Motor neuron (in vitro differentiated cells): ENCODE measurements at places on chromosomes 2 and 18.

DNA sequence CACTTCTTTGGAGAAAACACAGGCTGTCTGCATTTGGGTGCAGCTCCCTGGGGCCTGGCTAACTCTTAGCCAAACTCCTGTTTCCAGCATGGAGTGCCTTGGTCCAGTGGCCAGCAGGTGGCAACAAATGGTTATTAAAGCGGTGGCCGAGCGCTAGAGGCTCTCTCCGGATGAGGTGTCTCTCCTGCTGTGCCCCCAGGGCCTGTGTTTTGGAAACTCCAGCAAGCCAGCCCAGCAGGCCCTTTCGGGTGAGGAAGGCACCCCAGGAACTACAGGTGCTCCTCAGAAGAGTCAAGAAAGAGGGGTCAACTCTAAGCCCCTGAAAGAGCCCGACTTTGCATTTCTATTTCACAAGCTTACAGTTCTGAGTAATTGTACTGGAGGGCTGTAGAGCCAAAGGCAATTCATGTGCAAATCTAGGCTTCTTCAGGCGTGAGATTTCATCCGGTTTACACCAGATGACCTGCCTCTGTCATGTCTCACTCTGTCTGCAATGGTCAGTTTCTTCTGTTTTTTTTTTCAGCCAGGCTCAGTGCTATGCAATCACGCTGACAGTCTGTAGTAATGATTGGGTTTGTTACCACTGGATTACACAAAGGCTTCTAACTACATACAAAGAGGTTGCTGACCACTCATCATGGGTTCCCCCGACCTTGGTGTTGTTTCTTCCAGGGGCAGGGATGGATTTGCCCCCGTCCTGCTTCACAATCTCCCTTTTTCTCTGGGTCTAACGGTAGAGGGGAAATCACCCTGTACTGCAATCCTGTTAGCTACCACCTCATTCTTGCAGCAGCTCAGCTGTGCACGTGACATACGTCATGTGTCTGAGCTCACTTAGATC is 7.6 kb upstream of the CHRNA1 start:
- ATAC-seq = peak; percentile 94

DNA sequence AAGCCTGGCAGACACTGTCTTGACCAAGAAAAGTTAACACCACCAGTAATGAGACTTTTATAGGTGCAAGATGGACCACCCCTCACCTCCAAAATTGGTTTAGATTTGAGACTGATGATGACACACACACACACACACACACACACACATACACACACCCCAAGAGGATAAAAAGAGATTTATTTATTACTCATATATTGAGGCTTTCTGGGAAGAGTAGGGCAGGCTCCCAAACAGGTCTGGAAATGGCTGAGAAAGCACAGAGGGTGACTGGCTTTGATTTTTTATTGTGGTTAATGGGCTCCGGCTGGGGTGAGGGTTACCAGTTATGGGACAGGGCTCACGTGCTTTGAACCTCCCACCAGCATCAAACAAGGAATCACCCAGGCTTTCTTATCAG is 54.2 kb upstream of the ADAM23 start:
- ATAC-seq = no peak

DNA sequence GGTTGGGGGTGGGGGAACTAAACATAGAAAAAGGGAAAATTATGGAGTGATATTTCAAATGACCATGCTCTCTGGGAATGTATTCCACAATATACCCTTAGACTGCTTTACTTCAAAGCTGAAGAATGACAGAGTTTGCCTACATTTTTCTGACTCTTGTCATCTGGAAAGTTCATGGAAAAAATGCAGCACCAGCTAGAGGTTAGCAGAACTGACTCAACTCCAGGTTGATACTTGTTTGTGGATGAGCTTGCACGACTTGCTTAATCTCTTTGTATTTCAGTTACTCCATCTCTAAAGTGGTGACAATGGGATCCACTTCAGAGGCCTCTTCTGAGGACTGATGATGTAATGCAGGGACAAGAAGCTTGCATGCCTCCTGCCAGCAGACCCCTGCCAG is 824.0 kb upstream of the ID2 start:
- ATAC-seq = no peak

GRCh38 chr2:157363612-157364101 is 38.0 kb upstream of the ERMN start:
- ATAC-seq = no peak

- ATAC-seq = no peak
Measured at GRCh38 chr18:58756596-58757240, 85.5 kb downstream of the MALT1 start.

- ATAC-seq = no peak
Measured at GRCh38 chr2:159072795-159073194, 104.4 kb downstream of the TANC1 start.

GRCh38 chr2:110716959-110717645 is 15.3 kb upstream of the ACOXL start:
- ATAC-seq = no peak

- ATAC-seq = no peak
Measured at GRCh38 chr2:195562570-195563566, 94.2 kb upstream of the SLC39A10 start.

DNA sequence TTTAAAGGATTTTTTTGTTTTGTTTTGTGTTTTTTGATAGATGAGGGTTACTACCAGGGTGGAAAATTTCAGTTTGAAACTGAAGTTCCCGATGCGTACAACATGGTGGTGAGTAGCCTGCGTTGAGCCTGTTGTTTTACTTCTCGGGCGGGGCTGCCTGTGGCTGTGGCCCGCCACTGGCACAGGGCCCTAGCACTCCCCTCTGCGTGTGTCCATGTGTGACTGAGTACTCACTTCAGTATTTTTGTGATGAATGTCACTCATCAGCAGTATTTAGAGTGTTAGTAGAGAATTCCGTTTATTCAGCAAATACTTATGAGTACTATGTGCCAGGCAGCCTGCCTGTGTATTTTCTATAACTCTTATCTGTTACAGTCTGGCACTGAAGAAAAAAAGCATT is 44.3 kb upstream of the SCLY start:
- ATAC-seq = no peak

DNA sequence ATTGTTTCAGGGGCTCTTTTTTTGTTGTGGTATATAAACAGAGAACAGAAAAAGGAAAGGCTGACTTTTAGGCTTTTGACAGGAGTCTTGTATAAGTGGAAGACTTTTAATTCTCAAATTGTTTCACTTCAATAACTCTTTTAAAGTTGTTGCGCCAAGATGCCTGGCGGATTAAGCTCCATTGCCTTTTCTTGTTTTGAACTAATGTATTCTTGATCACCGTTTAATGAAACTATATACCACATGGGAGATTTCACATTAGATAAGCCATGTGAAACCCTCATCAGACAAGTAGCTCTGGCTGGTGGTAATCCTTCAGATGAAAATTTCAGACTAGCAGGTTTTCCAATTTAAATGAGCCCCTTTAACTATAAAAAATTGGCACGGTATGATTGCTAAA is 257.4 kb downstream of the CCDC178 start:
- ATAC-seq = no peak

GRCh38 chr2:25491003-25491696 is 149.4 kb upstream of the DNMT3A start:
- ATAC-seq = no peak

DNA sequence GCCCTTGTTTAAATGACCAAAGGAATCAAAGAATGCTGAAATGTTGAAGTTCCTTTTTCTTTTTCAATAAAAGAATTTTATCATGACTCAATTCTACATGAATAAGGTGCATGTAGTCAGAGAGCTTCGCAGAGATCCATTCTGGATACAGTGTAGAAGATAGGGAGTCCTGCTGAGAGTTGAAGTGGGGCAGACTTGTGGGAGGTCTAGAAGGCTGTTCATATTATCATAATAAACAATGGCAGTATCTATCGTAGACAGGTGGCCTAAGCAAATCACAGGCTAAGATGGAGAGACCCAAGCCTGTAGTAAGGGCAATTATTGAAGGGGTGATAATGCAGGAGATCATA is 1322.0 kb upstream of the CELF4 start:
- ATAC-seq = no peak

DNA sequence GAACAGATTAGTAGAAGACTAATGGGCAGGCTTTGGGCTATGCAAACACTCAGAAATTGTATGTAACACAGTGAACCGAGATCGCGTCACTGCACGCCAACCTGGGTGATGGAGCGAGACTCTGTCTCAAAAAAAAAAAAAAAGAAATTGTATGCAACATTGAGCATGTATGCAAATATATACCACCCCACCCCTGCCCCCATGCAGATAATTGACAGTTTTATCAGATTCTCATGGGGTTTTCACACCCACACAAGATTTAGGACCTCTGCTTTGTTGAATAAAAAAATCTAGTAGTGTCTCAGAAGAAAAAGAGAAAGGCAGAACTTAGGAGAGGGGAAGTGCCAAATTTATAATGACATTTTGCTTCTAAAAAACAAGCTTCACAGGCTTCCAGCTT is 131.6 kb upstream of the FN1 start:
- ATAC-seq = no peak

DNA sequence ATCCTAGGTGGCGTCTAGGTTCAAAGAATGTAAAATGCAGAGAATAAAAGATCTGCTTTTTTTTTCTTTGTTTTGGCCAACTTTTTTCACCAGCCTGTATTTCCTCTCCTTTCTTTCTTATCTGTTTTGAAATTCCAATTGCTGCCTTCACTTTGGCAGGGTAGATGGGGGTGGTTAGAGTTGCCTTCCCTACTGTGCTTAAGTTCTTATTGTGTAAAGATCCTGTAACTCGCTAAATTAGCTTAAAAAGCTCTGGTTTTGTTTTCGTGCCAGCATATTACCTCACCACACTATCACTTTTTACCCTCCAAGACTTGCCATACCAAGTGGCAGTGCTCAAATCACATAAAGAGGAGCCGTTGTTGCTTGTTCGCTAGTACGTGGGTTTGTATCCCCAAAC is 921.7 kb downstream of the DPP10 start:
- ATAC-seq = no peak

DNA sequence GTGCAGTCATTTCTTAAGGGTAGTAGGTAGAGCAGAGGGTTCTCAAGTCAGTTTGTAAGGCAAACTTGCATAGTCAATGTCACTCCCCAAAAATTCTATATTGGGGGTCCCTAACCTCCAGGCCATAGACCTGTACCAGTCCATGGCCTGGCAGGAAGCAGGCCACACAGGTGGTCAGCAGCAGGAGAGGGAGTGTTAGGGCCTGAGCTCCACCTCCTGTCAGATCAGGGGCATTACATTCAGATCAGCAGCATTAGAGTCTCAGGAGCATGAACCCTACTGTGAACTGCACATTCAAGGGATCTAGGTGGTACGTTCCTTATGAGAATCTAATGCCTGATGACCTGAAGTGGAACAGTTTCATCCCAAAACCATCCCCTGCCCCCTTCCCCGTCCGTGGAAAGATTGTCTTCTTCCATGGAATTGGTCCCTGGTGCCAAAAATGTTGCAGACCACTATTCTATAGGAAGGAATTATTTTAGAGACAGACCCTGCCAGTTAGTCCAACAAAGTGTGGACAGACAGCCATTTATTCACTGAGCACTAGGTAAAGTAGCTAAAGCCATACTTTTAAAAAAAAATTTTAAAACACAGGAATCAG is 6.7 kb downstream of the COA5 start:
- ATAC-seq = peak; percentile 94

- no peak for ATAC-seq
Measured at GRCh38 chr2:39492095-39492590, 55.1 kb upstream of the MAP4K3 start.

DNA sequence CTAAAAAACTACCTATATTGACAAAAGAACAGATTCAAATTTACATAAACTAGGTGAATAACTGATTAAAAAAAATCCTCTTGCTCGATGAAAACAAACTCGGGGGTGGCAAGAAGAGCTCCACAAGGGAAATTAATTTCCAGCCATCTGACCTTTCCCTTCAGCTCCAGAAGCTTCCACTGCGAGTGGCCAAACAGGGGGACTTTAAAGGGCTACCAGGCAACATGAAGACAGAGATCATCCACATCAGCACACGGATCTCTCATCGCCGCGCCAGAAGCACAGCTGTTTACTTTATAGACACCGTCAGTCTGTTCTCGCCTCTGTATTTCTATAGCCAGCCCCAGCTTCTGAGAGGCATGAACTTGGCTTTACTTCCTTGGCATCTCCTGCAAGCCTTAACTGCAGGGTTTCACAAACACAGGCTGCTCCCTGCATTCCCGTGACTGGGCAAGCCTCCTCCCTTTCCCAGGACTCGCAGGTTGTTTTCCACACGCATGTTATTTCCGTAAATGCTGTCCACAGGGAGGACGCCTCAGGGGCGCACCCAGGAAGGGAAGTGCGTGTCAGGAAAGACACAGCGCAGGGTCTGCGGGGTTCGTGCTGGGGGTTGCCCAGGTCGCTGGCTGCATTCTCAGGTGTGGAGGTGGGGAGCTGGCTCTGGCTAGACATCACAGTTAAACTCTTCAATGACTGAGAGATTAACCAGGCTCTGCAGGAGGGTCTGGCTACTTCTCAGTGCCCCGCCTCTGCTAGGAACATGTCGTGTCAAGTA is 85.0 kb downstream of the USP40 start:
- ATAC-seq = no peak

DNA sequence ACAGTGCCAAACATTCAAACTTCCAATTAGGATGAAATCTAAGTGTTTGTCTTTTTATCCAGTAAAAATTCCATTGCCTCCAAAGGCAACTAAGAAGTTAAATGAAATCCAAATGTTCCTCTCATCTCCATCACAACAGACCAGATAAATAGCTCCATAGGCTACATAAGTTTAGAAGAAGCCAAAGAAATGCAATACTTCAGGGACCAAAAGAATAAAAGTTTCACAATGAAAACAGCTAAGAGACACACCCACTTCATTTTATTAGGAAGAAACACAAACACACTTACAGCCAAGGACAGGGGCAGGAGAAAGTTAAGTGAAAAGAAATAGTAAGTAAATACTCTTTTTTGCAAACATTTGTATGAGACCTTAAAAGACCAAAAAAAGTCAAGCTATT is 88.5 kb upstream of the CCDC150 start:
- ATAC-seq = no peak

DNA sequence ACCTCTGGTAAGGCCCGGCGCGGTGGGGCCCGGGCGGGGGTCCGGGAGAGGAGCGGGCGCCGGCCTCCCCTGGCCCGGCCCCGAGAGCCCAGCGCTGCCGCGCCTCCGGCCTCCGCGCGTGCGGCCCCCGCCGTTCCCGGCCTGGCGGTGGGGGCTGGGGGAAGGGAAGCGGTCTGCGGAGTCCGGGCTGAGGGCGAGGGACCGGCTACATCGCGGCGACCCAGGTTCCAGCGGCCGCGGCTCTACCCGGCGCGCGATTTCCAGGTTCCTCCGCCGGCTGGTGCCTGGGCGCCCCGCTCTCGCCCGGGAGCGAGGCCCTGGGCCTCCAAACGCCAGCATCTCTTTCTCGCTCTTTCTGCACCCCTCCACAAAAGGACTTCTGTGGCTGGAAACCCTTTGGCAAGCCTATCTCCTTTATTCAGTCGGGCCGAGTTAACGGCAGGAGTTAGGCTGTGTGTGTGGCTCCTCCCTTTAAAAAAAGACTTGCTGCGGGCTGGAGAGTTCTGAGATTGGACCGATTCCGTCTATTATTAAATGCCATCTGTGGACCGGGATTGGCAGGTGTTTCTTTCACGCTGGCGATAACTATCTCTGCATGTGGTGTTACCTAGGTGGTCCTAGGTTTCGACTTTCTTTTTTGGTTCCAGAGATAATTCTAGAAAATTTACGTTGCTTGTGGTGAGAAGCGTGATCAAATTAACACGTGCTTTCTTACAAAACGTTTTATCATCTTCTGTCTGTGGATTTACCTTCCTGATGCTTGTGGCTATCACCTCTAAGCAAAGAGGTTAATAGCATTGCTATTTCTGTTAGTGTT is 592 bp downstream of the ME2 start:
- ATAC-seq = peak; percentile 6

GRCh38 chr2:105385731-105386540 is 12.9 kb downstream of the FHL2 start:
- ATAC-seq = no peak

- no peak for ATAC-seq
Measured at GRCh38 chr2:182655750-182656149, 60.3 kb upstream of the DNAJC10 start.
